Esophagus squamous epithelium (tissue), 5 donors: ENCODE measurements at places on chromosomes 3 and 15.

DNA sequence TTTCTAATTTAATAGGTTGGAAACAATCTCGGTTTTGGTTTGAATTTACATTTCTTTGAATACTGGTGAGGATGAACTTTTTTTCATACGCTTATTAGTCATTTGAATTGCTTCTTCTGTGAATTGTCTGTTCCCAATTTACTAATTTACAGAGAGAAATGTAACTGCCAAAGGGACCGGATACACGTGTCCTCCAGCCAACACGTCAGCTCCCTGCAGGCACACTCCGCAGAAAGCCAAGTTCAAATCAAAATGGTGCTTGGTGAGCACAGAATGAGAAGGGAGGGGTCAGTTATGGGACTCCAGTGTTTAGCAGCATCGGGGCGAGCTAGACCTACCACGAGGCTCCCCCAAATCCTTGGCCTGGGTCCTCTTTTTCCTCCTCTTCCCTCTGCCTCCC, 10.8 kb upstream of the TSEN2 start:
- DNase-seq, result no peak

- no peak for DNase-seq
These were observed 263.5 kb upstream of the BCHE start for GRCh38 chr3:166100730-166101129.

DNA sequence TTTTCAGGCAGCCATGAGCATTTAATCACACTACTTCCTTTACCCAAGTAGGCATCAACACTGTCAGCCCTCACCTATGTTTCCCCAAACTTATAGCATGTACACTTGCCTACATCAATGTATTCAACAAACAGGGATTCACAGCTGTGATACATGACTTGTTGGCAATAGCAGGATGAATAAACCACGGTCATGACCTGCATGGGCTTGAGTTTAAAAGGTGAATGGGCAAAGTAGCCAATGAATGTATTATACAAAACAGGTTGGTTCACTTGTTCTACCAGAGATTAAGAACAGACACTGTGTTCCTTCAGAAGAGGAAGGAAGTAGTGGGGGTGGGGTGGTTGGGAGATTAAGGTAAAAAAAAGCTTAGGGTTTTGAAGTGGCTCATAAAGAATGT, 861.9 kb upstream of the SEMA6D start:
- DNase-seq, result no peak

- no peak for DNase-seq
These were observed 9.1 kb upstream of the LIPH start for GRCh38 chr3:185561374-185561943.

DNA sequence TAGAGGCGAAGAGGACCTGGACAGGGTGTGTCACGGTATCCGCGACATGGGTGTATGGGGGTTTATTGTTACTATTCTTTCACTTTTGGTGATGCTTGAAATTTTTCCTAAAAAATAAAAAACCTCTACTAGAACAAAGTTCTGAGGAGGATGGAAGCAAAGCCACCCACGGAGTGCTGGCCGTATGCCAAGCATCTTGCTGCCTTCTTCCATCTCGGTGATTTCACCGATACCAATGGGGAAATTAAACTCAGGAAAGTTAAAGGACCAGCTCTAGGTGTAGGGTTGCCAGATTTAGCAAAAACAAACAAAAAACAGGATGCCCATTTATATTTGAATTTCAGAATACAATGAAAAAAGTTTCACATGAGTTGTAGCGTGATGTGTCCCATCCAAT, 33.9 kb downstream of the SMAD6 start:
- DNase-seq, result no peak

- DNase-seq, result no peak
These were observed 106.7 kb upstream of the SNRPN start for GRCh38 chr15:24848050-24848449.
